ENCODE measurements at places on chromosomes 13 and 19. TPM values are rescaled to one million over a fixed set of nuclear protein-coding genes. Genes with fewer than 3 reads are reported as not detected.

LGI4 gene
- 14.2 TPM for total RNA-seq

OR7A17 gene
- total RNA-seq: not detected

SELENOV gene
- not detected for total RNA-seq

SNAPC2 gene
- 6.2 TPM for total RNA-seq

RSPH6A gene
- total RNA-seq: 0.16 TPM

ZGLP1 gene
- total RNA-seq: 1.6 TPM

KASH5 gene
- total RNA-seq: not detected

CYP2A6 gene
- total RNA-seq: not detected

ARRDC5 gene
- total RNA-seq: not detected

LGALS14 gene
- not detected for total RNA-seq

DBP gene
- 4.8 TPM for total RNA-seq

SLITRK1 gene
- 29.6 TPM for total RNA-seq

FFAR2 gene
- total RNA-seq: 0.16 TPM

ZNF564 gene
- 34.0 TPM for total RNA-seq

FPR2 gene
- 0.62 TPM for total RNA-seq

HPN gene
- total RNA-seq: not detected

IRGC gene
- total RNA-seq: not detected

ERICH6B gene
- total RNA-seq: not detected

SERP2 gene
- total RNA-seq: 30.7 TPM

SHISA2 gene
- 21.4 TPM for total RNA-seq

CCL25 gene
- total RNA-seq: 0.31 TPM

ELSPBP1 gene
- not detected for total RNA-seq

DPF1 gene
- 37.4 TPM for total RNA-seq

WDR87 gene
- total RNA-seq: not detected

KLK4 gene
- not detected for total RNA-seq

ZNF285 gene
- total RNA-seq: 36.3 TPM

BORCS8 gene
- 14.5 TPM for total RNA-seq

SIGLECL1 gene
- not detected for total RNA-seq

HIF3A gene
- 6.4 TPM for total RNA-seq

CBY2 gene
- total RNA-seq: not detected
